Stimulated activated CD4-positive, alpha-beta T cell treated with anti-CD3 and anti-CD28 coated beads, Interleukin-2, amount 100 ng/mL, for 4 hours (primary cell): ENCODE measurements at places on chromosomes 3 and 15.

- peak; percentile 3 for DNase-seq
Measured at GRCh38 chr3:67601919-67602608, 52.3 kb downstream of the SUCLG2 start.

GRCh38 chr3:70855149-70855548 lies 542.7 kb upstream of the MDFIC2 start:
- DNase-seq = no peak

DNA sequence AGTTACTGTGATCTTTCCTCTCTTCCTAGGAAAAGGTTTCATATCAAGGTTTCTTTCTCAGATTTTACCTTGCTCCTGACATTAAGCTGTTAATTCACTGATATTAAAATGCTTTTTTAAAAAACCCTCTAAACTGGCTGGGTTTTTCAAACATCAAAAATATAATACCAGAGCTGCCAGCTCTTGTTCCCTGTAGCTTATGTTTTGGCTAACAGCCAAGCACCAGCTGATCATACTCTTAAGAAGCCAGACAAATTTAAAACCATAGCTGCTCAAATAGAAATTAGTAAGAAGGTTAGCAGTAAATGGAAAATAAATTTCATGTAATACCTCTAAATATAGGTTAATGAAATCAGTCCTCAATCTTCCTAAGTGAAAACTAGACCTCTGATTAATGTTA lies 657.5 kb downstream of the GRM7 start:
- no peak for DNase-seq

DNA sequence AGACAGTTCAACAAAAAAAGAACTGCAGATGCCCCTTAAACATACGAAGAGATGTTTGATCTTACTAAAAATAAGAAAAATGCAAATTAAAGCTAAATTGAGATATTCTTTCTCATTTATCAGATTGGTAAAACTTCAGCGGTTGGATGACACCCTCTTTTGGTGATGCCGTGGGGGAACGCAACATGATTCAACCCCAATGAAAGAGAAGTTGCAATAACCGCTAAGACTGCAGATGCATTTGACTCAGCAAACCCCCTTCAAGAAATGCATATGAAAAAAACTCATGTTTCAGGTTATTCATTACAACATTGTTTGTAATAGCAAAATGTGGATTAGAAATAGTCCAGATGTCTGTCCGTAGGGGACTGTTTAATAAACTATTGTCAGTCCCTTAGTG lies 3.6 kb downstream of the KLHL6 start:
- DNase-seq = no peak

GRCh38 chr3:27681249-27681748 lies 40.8 kb downstream of the EOMES start:
- DNase-seq = peak; percentile 13

DNA sequence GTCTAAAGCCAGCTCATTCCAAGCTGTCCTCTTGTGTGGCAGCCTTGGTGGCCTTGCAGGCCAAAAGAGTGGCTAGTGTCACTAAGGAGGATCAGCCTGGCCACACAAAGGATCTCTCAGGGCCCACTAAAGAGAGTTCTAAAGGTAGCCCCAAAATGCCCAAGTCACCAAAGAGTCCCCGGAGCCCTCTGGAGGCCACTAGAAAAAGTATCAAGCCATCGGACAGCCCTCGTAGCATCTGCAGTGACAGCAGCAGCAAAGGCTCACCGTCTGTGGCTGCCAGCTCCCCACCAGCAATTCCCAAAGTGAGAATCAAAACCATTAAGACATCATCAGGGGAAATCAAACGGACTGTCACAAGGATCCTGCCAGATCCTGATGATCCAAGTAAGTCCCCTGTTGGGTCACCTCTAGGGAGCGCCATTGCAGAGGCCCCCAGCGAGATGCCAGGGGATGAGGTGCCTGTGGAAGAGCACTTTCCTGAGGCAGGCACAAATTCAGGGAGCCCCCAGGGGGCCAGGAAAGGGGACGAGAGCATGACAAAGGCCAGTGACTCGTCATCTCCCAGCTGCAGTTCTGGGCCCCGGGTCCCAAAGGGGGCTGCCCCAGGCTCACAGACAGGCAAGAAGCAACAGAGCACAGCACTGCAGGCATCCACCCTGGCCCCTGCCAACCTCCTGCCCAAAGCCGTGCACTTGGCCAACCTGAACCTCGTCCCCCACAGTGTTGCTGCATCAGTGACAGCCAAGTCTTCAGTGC lies 33.5 kb upstream of the ALPK3 start:
- DNase-seq = no peak

- no peak for DNase-seq
Measured at GRCh38 chr15:94671858-94672532, 440.6 kb downstream of the MCTP2 start.

DNA sequence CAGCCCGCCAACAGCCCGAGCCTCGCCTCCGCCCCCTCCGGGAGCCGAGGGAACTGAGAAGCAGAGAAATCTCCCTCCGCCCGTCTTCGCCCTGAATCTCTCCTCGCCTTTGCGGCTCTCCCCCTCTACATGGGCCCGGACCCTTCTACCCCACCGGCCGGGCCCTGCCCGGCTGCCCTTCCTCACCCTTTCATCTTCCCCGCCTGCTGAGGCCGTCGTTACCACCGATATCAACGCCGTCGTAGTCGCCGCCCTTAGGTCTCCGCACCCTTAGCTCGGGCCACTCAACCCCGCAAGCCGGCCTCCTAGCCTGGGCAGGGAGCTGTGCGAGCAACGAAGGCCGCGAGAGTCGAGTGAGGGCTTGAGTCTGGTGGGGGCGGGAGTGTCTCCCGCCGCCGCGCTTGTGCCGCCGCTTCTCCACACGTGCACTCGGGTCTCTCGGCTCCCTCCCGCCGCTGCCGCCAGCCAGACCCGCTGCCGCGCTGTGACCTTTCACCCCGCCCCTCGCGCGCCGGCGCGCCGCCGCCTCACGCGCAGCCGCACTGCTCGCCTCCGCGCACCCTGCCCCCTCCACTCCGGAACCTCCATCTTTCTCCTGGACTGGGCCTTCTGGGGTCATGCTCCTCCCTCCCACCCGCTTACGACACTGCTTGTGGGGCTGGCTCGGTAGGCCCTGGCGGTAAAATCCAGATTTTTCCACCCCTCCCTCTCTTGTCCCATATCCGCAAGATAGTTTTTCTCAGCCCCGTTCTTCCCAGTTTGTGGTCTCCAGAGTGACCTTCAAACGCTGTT lies at the start of gene NAA50:
Gene NAA50, minus strand, starts transcription at position 494 of the 792 bp plus-strand sequence. Its CDS starts 300 bp downstream, at position 194.
- peak; percentile 92 for DNase-seq

- no peak for DNase-seq
Measured at GRCh38 chr3:152121270-152121636, 147.5 kb upstream of the MBNL1 start.

GRCh38 chr15:74829991-74830390 lies 3.6 kb downstream of the CPLX3 start:
- no peak for DNase-seq

- DNase-seq = no peak
Measured at GRCh38 chr15:67150023-67150860, 84.8 kb downstream of the SMAD3 start.

DNA sequence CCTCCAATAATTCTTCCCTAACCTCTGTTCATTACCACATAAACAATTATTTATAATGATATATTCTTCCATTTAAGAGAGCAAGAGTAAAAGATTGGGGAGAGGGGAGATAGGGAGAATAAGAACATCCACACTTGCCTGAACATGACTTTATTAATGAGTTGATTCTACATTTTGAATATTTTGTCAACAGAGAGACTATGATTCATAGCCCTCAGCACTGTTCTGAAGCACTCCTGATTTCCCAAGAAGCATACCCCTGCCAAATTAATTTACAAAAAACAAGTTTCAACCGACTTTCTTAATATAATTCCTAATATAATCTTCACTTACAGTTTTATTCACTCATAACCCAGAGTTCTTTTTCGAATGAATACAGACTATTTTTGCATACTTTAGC lies 828.8 kb downstream of the ROBO2 start:
- no peak for DNase-seq

DNA sequence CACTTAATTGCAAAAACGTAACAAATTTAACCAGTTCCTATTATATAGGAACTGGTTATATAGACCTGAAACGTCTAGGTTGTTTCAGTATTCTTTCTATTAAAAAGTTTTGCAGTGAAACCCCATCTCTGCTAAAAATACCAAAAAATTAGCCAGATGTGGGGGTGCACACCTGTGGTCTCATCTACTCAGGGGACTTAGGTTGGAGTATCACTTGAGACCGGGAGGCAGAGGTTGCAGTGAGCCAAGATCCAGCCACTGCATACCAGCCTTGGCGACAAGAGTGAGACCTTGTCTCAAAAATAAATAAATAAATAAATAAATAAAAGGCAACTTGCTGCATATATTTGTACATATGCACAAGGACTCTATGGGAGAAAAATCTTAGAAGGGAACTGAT lies 387.0 kb downstream of the TUSC7 start:
- no peak for DNase-seq

- no peak for DNase-seq
Measured at GRCh38 chr3:90032980-90033641, 925.7 kb downstream of the EPHA3 start.

GRCh38 chr3:64432870-64433269 lies 207.6 kb upstream of the PRICKLE2 start:
- DNase-seq = no peak

GRCh38 chr15:83784975-83785374 lies 131.1 kb downstream of the ADAMTSL3 start:
- no peak for DNase-seq

DNA sequence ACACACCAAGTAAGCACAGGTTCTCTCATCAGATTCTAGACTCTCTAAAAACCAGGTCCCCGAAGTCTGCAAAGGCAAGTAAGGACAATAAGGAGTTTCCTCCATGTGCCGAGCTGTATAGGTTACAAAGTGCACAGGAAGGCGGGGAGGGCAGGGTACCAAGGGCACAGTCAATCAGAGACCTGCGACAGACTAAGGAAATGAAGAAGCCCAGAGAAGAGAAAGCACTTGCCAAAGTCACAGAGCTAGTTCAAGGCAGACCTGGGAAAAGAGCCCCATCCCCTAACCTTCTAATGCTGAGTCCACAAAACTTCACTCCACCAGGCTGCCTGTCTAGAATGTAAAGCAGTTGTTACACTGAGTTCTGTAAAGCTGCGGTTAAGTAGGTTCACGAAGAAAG lies 1.7 kb downstream of the SEC13 start:
- DNase-seq = no peak
